Sciatic nerve (tissue), 2 donors: ENCODE measurements at places on chromosomes 12 and 14. TPM values are rescaled to one million over a fixed set of nuclear protein-coding genes. Genes with fewer than 3 reads are reported as not detected.

GOLGA5 gene
- 32.5 TPM for total RNA-seq

DNA sequence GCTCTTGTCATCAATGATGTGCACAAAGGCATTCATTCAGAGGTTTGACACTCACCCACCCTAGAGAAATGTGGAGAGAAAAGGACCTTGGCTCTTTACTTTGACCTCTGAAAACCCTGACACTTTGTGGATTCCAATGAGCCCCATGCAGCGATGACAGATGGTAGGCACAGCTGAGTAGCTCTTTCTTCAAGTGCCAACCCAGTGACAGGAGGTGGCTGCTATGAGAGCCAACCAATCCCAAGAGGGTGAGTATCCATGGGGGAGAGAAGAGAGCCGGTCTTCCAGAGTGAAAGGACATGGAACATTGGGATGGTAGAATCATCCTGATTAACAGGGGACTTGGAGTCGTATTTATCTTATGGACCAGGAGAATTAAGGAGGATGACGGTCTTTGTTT is 17.8 kb downstream of the SLC8A3 start:
- DNase-seq = no peak

- no peak for DNase-seq
Observed at GRCh38 chr14:34224221-34224620, 237.8 kb downstream of the SPTSSA start.

MVK gene
- total RNA-seq = 24.4 TPM

DNA sequence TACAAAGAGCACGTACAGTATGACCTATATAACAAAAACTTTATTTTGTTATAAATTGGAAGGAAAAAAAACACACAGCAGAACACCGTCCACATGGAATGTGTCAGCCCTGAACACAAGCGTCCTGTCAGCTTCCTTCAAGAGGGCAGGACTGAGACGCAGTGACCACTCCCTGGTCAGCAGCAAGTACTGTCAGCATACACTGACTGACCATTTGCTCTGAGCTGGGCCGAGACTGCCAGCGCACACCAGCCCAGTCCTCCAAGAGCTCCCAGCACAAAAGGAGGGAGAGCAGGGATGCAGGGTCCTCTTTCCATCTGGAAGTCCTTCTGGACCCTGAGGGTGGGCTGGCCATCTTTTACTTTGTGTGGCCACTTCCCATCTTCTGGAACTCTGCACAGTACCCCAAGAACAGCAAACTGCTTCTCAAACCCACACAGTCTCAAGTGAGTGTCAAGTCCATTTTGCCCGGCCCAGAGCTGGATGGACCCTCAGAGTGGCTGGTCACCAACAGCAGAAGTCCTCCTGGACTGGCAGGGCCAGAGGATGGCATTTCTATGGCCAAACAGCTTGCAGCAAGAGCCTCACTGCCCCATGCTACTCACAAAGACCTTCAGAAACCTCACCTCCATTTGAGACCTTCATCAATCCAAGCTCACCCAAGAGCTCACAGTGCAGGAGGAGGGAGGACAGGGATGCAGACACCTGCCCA is 11.7 kb downstream of the CCDC88C start:
- DNase-seq = no peak

GRCh38 chr12:25793196-25793595 is 165.3 kb upstream of the RASSF8 start:
- no peak for DNase-seq

DNA sequence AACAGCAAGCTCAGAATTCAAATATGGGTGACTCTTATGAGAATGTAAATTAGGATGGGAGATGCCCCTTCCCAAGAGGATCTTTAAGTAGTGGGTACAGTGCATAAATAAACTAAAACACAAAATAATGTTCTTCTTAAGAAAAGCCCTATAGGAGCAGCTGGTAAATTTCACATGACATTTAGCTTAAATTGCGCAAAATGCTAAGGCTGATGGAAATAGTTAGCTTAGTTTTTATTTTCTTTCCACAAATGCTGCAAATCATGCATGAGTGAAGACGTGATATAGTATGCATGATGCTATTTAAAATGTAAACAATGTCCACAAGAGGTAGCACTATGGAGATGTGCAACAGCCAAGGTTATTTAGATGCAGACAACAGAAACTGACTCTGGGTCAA is 328.1 kb downstream of the ATP23 start:
- no peak for DNase-seq

- no peak for DNase-seq
Observed at GRCh38 chr14:106841701-106842100, 1315.3 kb downstream of the TMEM121 start.

CLEC6A gene
- total RNA-seq = not detected

DNA sequence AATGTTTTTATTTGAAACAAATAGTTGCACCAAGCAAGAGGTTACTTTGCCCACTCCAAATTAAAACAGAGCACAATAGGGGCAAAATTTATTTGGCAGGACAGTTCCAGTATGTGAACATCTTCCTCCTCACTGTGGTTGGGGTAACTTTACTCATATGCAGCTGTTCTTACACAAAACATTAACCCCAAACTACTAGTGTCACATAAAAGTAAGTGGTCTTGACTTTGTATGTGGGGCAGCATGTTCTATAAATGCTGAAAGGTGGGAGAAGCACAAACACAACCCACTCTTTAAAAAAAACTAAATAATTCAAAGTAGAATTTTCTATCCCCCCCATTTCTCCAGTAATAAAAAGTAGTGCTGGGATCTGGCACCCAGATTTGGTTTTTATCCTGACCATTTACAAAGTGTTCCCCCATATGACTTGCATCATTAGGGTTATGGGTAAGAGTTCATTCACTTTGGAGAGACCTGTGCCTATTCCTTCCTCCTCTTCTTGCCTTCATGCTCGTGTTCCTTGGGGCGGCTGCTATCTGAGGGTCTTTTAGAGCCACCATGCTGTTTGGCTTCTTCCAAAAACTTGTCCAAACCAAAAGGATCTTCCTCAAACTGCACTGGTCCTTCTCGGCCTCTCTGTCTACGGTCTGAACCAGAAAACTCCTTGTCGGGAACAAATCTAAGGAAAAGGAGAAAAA is 9.9 kb downstream of the SLIRP start:
- DNase-seq = no peak

DNA sequence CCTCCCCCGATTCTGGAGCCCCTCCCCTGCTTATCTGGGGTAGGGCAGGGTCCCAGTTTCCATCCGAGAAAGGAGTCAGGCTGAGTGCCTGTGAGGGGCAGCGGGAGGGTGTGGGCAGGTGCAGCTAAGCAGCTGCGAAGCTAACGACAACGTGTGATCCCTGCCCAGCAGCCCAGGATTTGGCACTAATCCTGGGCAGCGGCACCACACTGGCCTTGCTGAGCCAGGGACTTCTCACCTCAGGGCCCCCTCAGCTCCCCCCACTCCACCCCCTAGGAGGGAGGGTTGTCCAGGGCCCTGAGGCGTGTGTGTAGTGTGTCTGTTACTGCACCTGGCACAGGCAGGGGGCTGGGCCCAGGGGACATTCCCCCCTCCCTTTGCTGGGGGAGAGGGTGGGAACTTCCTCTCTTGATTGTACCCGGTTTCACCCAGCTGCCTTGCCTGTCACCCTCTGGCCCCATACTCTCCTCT is 1.8 kb downstream of the SMIM41 start:
- DNase-seq = no peak

DNA sequence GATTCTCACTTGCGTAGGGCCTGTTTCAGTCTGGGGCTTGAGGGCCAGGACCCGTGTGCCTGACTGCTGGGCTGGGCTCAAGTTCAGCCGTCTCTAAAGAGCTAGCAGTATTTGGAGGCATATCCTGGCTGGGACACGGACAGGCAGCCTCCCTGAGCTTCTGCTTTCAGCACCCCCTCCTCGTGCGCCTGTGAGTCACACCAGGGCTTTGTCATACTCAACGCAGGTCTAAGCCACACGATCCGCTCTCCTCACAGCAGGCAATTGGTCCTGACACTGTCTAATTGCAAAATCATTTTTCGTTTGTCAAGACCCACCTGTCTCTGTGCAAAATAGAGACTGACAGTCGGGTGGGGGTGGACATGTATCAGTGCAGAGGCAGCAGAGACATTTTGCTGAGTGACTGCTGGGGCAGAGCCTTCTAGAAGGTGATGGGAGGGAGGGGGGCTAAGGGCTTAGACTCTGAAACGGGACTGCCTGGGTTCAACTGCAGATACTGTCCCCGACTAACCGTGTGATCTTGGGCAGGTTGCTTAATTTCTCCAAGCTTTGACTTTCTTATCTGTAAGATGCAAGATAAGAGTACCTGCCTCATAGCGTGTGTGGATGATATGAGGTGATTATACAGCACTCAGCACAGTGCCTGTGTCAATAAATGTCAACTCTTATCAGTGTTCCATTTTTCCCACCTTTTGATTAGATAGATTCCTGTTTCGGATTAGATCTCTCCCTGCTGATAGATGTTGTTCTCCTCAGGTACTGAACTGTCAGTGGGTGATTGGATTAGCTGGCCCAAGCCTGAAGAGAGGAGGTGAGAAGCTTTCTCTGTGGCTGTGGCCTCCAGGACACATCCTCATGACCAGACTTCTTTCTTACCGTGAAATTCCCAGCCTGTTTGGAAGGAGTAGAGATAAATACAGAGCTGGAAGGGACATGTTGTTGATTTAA is 53.1 kb downstream of the KCNA1 start:
- no peak for DNase-seq

GSG1 gene
- total RNA-seq = not detected

DNA sequence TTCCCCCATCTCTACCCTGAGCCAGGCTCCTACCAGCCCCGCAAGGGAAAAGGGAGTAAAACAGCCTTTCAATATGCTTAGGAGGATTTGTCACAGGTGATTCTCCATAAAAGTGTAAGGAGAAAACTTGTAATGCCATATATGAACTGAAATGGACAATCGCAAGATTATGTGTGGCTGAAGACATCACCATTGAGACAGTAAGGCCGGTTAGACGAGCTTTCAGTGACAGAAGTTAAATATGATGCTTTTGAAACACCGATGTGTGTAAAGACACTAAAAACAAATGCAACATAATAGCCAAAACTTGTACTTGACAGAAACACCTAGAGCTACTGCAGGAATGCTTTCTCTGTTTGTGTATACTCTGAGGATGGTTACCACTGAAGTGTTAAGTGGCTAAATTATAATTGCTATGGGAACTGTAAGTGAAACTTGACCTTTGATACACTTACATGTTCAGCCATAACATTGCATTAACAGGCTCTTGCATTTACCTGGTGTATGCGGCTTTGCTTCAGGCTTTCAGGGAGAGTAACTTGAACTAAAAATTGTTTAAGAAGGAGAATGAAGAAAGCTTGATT is 42.3 kb downstream of the FAR2 start:
- no peak for DNase-seq

SLC2A3 gene
- 431 TPM for total RNA-seq

- no peak for DNase-seq
Observed at GRCh38 chr12:99261256-99261655, 386.3 kb upstream of the GARIN6 start.

- DNase-seq = no peak
Observed at GRCh38 chr12:127909041-127909440, 357.9 kb upstream of the TMEM132C start.

DNA sequence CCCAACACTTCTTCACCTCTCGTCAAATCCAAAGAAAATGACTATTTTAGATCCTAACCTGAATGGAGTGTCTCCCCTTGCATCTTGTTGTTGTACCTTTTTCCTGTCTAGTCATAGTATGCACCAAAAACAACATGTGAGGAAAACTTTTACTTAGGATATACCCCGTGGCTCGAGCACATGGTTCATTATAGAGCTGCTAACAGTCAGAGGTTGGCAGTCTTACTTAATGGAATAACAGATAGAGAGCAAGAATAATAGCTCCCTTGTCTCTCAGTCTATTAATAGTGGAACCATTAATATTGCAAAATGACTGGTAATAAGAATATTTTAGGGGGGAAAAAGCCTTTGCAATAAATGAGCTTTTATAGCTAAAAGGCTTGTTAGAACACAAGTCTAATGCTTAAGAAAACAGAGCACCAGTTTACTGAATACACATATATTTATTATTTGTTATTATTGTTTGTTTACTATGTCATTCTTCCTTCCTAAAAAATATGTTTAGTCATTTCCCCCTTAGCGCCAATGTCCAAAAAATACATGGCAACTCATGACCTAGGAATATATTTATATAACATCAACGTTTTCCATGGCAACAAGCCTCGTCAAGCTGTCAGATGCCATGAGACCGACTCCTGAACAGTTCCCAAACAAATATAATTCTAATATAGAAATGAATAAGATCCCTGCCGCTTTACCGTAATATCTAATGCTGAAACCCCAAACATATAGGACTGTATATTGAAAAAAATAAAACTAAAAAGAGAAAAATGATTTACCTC is 592.4 kb downstream of the SOX5 start:
- no peak for DNase-seq

MYF6 gene
- total RNA-seq = not detected

HSPB8 gene
- 12.5 TPM for total RNA-seq

AJUBA gene
- 24.8 TPM for total RNA-seq

TECPR2 gene
- 36.1 TPM for total RNA-seq

KLRD1 gene
- 4.8 TPM for total RNA-seq

GRCh38 chr14:105891631-105892452 is 365.5 kb downstream of the TMEM121 start:
- peak; percentile 42 for DNase-seq

- DNase-seq = no peak
Observed at GRCh38 chr14:105328678-105329390, 14.3 kb downstream of the PACS2 start.

DNA sequence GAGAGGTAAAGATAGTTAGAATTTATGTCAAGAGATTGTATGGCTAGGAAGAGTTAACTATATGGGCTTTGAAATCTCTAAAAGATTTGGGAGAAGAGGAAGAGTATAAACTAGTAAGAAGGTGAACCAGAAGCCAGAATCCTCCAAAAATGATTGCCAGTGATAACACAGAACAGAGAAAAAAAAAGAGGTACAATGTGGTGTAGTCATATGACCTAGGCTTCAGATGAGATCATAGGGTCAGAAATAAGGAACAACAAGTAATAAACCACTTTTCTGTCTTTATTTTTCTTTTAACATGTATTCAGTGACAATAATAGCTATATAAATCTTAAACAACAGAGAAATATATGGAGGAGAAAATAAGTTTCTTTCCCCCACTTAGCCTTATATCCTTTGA is 2.0 kb upstream of the NECAP1 start:
- no peak for DNase-seq

DNA sequence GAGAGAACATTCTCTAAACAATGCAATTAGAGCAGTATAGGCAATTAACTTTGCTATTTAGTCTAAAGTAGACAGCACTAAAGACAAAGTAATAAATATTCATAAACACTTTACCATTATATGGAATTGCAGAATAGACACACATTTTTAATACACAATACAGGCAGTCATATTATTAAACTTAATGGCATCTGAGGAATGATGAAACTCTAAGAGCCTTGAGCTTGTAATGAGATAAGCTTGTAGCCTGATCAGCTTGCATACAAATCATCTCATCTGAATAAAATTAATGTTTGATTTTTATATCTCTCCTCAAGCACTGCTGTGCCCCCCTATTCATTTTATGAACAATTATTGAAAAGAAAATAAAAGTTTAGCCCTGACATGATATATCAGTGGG is 107.6 kb downstream of the MGAT4C start:
- no peak for DNase-seq

GRCh38 chr12:102478405-102479098 is 1.8 kb downstream of the IGF1 start:
- no peak for DNase-seq
